Globus pallidus (tissue), 1 donor: ENCODE measurements at places on chromosomes 7 and 10.

DNA sequence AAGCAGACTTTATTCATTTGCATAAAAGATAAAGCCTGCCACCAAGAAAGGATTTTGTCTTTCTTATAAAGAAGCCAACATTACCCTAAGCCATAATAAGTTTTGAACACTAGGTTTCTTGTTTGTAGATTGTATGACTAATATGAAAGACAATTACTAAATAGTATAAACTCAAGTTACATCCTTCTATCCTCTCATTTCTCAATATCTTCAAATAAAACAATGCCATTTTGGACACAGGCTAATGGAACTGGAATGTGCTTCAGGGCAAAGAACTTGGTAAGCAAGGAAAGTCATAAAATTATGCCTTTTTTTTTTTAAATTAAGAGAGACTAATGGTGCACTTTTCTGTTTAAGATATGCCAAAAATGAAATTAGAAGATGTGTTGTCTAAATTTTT, 137.7 kb downstream of the DKK1 start:
- DNase-seq: no peak

DNA sequence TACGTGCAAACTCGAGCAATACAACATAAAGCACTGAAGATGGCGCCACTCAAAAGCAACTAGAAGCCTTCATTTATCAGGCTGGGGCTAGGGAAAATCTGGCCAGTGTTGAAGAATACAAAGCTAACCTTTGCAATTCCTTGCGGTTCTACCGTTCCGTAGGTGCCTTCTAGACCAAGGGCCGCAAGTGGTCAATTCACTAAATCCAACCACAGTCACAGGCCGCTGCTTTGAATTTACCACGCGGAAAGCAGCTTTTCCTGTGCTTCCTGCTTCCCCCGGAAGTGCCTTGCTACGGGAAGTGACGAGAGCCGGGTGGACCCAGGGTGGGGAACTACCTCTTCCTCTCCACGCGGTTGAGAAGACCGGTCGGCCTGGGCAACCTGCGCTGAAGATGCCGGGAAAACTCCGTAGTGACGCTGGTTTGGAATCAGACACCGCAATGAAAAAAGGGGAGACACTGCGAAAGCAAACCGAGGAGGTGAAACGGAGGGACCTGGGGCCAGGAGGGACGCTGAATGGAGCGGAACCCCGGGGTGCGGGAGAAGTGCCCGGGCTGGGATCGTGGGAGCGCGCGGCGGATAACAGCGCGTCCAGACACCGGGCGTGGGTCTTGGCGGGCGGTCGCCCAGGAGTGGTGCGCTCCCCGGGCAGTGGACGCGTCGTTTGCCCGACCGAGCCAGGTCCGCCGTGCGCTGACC, at the start of gene DDX21:
Gene DDX21 (plus strand): TSS at position 339 of the 701 bp plus-strand sequence. CDS start 56 bp downstream, at position 395.
- DNase-seq: peak; percentile 91

DNA sequence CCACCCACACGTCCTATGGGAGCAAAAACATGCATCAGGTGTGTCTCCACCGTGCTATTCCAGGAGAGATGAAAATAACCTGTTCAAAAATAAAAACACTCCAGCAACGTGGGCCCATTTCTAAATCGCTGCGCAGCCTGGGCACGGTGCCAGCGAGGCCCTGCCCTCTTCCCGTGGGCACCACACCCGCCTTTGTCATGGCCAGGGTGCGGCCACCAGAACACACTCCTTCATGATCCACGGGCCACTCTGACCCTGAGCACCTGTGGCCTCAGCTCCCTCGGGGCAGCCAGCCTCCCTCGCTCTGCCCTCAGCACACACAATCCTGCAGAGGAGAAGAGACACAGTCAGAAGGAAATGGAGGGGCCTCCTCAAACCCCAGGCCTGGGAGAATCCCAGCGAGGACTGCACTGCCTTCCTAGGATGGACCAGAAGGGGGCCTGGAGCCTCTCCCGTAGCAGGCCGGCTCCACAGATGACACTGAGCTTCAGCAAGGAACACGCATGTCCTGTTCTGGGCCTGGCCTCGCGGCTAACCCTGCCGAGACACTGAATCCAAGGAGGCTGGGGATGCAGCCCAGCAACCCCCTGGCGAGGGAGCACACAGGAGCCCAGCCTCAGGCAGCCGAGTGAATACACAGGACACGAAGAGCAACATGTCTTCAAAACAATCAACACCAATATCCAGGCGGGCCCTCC, 169.0 kb downstream of the MAD1L1 start:
- DNase-seq: no peak

- DNase-seq: no peak
Observed at GRCh38 chr7:157044147-157044687, 33.8 kb upstream of the MNX1 start.

GRCh38 chr10:4984971-4985594, 18.6 kb downstream of the AKR1C2 start:
- no peak for DNase-seq

DNA sequence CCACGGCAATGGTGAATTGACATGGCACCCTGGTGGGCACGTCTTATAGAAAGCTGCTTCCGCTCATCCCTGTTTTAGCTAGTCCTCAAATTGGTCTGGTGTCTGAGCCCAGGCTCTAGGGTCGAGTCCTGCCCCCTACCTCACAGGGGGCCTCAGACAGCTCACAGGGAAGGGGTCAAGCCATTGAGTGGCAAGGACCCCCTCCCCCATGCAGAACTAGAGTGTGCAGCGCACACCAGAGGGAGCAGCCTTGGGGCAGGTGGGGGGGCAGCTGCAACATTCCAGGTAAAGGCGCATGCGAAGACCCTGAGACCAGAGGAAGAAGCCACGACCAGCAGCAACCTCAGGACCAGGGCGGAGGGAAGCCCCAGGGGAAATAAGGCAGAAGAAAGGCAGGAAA, 240.4 kb upstream of the PPP2R2D start:
- DNase-seq: no peak

GRCh38 chr10:91424016-91424415, 13.9 kb downstream of the HECTD2 start:
- no peak for DNase-seq

DNA sequence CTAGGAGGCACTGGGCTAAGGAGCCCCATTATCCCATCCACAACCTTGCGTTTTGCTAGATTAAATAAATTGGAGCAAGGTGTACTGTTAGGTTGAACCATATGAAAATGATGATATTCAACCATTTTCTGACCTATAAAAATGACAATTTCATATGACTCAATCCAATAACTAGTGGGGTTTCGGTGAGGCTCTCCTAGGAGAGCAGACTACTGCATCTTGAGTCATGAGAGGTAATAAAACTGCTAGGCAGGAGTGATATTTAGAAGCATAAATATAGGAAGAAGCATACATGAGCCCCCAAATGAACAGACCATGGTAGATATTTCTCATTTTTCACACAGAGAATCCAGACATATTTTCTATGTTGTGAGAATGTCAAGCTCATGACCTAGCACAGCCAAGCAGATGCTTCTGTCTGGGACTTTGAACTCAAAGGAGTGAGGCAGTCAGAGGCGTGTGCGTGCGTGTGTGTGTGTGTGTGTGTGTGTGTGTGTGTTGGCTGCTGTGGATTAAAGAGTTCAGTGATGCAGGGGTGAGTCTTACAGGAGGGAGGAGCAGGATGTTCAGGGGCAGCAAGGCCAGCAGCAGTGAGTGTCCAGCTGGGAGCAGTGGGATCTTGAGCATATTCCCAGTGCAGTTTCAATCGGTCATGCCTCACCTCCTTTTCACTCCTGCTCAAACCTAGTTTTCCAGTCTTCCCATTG, 17.8 kb upstream of the WDR11 start:
- DNase-seq: no peak

DNA sequence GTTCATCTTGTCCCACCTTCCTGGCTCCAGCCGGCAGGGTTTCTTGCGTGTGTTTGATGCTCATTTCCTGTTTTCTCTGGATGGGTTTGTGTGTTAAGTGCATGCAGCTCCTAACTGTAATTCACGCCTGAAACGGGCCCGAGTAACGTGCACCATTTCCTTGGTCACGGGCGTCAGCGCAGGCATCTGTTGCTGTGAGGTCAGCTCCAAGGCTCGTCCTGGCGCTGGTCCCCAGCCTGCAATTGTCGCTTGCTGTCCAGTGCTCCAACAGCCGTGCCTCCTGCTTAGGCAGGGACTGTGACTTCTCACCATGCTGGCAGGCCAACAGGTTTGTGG, 201.1 kb downstream of the GLRX3 start:
- DNase-seq: no peak

GRCh38 chr10:102375867-102376266, 19.6 kb upstream of the NFKB2 start:
- no peak for DNase-seq

DNA sequence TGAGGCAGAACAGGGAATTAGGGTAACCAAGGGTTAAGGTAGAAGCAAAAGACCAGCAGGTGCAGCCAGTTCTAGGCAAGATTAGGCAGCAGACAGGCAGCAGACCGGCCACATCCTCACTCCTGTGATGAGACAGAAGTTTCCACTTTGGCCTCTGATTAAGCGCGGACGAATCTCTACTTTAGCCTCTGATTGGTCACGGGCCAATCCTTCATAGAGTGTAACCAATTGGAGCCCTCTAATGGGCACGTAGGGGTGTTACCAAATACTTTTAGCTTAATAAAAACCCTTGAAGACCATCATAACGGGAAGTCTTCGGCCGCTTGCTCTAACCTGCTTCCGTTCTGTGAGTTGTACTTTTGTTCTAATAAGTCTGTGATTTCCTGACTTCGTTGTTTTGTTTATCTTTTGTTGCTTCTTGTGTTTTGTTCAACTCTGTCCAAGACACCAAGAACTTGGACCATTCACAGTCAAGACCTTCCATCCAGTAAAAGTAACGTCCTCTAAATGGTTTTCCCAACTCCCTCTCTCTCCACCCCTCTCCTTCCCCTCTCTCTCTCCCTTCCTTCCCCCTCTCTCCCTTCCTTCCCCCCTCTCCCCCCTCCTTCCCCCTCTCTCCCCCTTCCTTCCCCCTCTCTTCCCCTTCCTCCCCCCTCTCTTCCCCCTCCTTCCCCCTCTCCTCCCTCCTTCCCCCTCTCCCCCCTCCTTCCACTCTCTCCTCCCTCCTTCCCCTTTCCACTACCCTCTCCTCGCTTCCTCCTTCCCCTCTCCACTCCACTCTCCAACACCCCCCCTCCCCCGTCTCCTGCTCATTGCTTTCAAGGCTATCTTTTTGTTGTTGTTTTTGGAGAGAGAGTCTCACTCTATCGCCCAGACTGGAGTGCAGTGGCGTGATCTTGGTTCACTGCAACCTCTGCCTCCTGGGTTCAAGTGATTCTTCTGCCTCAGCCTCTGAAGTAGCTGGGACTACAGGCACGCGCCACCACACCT, 13.2 kb upstream of the MALSU1 start:
- no peak for DNase-seq

GRCh38 chr10:75280236-75280635, 44.5 kb upstream of the COMTD1 start:
- DNase-seq: no peak

DNA sequence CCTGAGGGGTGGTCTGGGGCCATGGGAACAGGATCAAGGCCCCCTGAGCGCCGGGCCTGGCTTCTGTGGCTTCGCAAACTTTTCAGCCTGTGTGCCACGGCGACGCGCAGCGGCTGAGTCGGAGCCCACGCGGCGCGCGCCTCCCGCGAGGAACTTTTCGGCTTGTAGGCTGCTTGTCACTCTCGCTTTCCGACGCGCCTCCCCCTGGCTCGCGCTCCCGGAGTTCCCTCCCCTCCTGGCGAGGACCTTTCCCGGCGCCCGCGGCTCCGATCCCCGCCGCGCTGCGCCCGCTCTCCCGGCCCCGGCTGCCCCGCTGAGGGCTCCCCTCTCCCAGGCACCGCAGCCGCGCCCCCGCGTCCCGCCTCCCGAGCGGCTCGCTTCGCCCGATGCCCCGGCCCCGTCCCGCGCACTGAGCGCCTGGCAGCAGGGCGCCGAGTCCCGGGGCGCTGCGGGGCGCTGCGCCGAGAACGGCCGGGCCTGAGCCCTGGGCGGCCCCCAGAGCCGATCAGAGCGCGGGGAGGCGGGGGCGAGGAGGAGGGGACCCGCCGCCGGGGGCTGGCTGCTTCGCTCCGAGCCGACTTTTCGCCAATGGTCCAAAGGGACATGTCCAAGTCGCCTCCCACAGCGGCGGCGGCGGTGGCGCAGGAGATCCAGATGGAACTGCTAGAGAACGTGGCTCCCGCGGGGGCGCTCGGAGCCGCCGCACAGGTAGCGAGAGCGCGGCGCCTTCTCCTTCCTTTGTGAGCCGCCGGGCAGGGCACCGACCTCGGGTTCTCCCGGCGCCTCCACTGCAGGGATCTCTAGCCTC, at the start of gene CACNB2:
Gene CACNB2 (plus strand): TSS at position 276 of the 808 bp plus-strand sequence.
- peak; percentile 45 for DNase-seq

- DNase-seq: no peak
Observed at GRCh38 chr10:7159928-7160327, 250.9 kb downstream of the SFMBT2 start.

DNA sequence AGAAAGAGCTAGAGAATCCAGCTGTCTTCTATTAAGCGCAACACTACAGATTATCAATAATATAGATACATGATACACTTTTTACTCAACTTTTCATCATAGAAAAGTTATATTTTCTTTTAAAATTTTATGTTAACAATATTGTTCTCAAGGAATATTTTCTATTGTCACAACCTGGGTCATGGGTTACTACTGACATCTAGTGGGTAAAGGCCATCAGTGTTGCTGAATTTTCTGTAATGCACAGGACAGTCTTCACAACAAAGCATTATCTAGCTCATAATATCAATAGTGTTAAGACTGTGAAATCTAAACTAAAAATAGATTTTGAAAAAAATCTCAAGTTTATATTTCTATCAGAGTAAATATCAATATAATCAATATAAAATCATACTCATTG, 209.8 kb downstream of the ZNF33B start:
- peak; percentile 1 for DNase-seq

- peak; percentile 29 for DNase-seq
Observed at GRCh38 chr10:70742537-70743429, 42.4 kb downstream of the TBATA start.

DNA sequence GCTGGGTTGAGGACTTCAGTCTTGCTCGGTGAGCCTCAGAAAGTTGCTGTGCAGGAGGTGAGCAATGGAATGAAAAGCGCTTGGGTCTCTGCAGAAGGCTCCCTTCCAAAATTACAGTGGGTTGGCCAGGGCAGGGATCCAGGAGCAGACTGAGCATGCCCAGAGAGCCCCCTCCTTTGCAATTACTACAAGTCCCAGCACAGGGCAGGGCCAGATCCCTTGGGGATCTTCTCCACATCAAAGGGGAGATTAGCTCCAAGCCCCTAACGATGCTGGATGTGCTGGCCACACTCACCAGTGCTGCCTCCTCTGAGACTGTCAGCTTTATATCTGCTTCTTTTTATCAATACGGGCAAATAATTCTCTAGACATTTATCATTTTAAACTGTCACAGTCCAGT, 337.5 kb downstream of the RPS24 start:
- no peak for DNase-seq

GRCh38 chr10:17644485-17644943, 563 bp downstream of the STAM start:
- no peak for DNase-seq

DNA sequence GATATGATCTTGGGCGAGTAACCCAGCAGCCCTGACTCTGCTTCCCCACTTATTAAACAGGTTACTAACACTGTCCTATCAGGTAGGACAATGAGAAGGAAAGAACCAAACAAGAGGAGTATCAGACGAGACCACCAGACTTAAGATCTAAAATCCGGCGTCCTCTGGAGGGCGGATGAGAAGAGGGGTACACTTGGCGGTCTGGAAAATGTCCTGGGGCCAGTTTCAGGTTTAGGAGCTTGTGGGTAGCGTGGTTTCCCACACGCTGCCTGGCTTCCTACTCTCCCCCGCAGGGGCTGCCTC, 635 bp downstream of the ZNF32 start:
- no peak for DNase-seq
